ENCODE measurements at places on chromosomes 5 and 9.

DNA sequence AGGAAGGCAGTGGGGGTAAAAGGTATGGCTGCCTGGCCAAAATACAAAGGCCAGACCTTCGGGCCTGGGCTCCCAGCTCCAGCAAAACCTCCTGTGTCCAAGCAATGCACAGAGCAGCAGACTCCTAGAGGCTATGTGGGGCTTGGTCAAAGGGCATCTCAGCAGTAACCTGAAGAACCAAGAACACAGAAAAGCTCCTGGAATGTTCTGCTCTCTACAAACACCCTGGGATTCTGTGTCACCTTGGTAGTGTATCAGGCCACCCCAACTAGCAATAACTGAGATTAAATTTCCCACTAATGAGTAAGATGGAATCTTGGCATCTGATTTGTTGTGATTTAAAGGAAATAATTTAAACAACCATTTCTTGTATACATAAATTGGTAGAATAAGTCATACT lies 158.6 kb downstream of the GLIS3 start:
- DNase-seq: no peak

DNA sequence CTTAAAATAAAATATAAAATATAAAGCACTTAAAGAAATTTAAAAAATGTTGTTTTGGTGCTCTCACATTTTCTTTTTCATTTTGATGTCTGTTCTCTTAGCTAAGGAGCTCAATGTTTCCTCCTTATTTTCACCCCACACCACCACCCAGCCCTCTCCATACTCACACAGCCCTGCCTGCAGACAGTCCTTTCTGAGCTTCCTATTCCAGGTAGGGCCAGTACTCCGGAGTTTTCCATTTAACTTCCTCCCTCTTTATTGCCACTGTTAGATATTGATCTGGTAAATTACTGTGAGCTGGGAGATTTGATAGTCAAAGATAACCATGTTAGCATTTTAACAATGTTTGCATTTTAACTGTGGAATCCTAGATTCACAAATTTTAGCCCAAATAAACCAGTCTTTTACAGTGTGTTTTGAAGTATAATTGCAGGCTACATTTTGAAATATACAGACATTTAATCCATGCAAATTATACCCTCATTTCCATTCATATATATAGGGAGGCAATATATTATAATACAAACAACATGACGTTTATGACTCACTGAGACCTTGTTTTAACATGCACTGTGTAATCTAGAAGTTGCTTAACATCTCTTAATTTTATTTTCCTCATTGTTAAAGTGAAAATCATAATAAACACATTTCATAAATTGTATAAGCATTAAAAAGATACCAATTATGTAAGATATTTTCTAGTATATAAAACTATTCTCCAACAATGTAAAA lies 927.1 kb downstream of the NR2F1-AS1 start:
- no peak for DNase-seq

GRCh38 chr5:87400305-87400899 lies 12.3 kb downstream of the CCNH start:
- peak; percentile 1 for DNase-seq

GRCh38 chr9:137085920-137086530 lies 760 bp upstream of the MAN1B1 start:
- no peak for DNase-seq

DNA sequence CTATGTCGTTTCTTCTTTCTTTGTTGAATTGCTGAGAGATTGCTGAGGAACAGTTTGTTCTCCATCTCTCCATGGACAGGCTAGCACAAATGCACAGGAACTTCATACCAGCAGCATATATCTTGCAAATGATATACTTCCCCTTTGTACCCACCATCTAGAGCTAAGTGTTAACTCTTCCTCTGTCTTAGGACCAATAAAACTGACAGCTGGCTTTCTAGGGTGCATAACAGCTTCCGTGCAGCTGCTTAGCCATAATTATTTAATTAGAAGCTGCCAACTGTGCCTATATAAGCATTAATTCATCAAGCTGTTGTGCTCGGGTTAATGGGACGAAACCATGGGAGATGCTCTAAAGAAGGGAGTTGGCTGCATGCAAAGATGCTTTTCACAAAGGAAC lies 38.7 kb downstream of the KCTD16 start:
- DNase-seq: peak; percentile 19

GRCh38 chr9:126519660-126520420 lies 93.9 kb upstream of the LMX1B start:
- no peak for DNase-seq

Measured in DMS 273 treated with DMSO at 0.1 percent for 48 hours (cell line).